Kidney (tissue), 22 donors: ENCODE measurements at places on chromosomes 3 and 15. TPM values are rescaled to one million over a fixed set of nuclear protein-coding genes. Genes with fewer than 3 reads are reported as not detected.

DNA sequence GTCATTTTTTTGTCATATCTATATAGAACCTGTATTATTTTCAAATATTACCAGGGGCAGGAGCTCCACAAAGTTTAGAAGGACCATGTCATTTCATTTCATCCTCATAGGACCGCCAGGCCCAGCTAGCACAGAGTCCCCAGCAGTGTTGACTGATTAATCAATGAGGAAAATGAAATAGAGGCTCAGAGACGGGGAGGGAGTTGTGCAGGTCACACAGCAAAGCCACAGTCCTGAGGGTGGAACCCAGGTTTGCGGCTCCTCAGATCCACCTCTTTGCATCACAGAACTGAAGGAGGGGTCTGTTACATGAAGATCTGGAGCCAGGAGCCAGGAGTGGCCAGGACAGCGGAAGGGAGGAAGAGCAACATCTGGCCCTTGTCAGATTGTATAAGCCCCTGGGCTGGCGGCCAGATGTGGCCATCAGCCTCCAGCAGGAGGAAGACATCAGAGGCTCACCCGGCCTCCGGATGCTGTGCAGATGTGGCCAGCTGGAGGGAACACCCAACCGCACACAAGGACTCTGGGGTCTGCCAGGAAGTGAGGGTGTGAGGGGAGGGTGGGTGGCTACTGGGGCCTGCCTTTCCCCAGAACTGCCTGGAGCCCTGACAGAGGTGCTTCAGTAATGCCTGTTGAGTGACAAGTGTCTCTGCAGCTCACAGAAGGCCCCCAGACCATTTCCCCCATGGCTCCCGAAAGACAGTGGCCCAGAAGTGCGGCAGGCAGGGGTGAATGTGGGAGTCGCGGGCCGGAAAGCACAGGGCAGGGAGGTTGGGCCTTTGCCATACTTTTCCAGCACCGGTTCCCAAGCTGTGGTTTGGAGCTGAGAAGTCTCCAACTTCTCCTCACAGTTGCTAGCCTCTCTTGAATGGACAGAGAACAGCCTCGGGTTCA is 21.3 kb downstream of the EFCC1 start:
- no peaks in the 10 kb centered on the region for H3K36me3 ChIP-seq
- peaks cover 5% of the 10 kb centered on the region for H3K4me1 ChIP-seq
- no peaks in the 10 kb centered on the region for H3K27me3 ChIP-seq
- H3K27ac ChIP-seq = peak overlapping the region; percentile 51
- H3K4me3 ChIP-seq = no peak overlapping the region

GRCh38 chr15:100635406-100636071 is 33.1 kb downstream of the ASB7 start:
- H3K27ac ChIP-seq = no peak overlapping the region
- H3K4me1 ChIP-seq = peaks cover 3% of the 10 kb centered on the region
- DNase-seq = no peak
- no peaks in the 10 kb centered on the region for H3K27me3 ChIP-seq
- no peak overlapping the region for H3K4me3 ChIP-seq
- H3K36me3 ChIP-seq = no peaks in the 10 kb centered on the region

DNA sequence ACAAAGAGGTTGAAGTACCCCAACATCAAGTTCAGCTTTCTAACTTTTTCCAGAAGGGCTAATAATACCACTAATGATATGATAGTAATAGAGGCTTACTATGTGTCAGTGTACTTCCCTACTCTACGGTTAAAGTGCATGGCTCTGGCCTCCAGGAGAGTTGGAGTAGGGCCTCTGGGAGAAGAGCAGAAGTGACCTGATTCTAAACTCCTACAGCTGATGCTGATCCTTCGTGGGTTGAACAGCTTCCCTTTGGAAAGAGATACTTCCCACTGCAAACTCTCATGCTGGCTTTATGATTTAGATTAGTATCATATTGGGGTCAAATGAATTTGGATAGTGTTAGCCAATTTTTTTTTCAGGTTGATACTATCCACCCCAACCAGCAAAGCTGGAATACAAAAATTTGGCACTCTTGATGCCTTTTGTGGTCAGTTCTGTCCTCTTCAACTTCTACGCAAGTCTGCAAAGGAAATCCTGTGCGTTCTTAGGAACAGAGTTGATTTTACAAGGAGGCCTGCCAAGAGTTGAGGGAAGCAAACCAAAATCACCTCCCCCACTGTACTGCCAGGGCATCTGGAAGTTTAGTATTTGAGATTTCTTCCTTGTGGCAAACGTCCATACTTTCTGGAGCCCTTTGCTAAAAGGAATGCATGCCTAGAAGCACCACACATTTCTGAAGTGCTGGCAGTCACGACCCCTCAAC is 17.8 kb downstream of the TMEM212 start:
- H3K27ac ChIP-seq = peak overlapping the region; percentile 45
- H3K36me3 ChIP-seq = no peaks in the 10 kb centered on the region
- no peaks in the 10 kb centered on the region for H3K27me3 ChIP-seq
- DNase-seq = no peak
- H3K4me3 ChIP-seq = no peak overlapping the region

The MRPS25 gene
- polyA plus RNA-seq = 89.2 TPM

GRCh38 chr15:65329288-65329983 is 25.0 kb downstream of the RNU5B-1 start:
- H3K4me1 ChIP-seq = no peaks in the 10 kb centered on the region
- no peaks in the 10 kb centered on the region for H3K36me3 ChIP-seq
- H3K4me3 ChIP-seq = no peak overlapping the region
- no peaks in the 10 kb centered on the region for H3K27me3 ChIP-seq
- DNase-seq = no peak

GRCh38 chr15:90893175-90894090 is 9.1 kb downstream of the FES start:
- H3K4me1 ChIP-seq = no peaks in the 10 kb centered on the region
- H3K36me3 ChIP-seq = peaks cover 4% of the 10 kb centered on the region
- no peak for DNase-seq
- no peaks in the 10 kb centered on the region for H3K27me3 ChIP-seq
- no peak overlapping the region for H3K4me3 ChIP-seq

GRCh38 chr3:154151969-154152368 is 30.8 kb downstream of the ARHGEF26 start:
- no peaks in the 10 kb centered on the region for H3K36me3 ChIP-seq
- no peak overlapping the region for H3K4me3 ChIP-seq
- no peaks in the 10 kb centered on the region for H3K4me1 ChIP-seq
- DNase-seq = no peak

The PIF1 gene
- polyA plus RNA-seq = 0.47 TPM

GRCh38 chr3:145915787-145916186 is 245.2 kb downstream of the PLOD2 start:
- H3K4me1 ChIP-seq = no peaks in the 10 kb centered on the region
- H3K27ac ChIP-seq = no peak overlapping the region
- no peak overlapping the region for H3K4me3 ChIP-seq
- H3K27me3 ChIP-seq = no peaks in the 10 kb centered on the region
- no peak for DNase-seq

The GOLGA8G gene
- polyA plus RNA-seq = not detected

DNA sequence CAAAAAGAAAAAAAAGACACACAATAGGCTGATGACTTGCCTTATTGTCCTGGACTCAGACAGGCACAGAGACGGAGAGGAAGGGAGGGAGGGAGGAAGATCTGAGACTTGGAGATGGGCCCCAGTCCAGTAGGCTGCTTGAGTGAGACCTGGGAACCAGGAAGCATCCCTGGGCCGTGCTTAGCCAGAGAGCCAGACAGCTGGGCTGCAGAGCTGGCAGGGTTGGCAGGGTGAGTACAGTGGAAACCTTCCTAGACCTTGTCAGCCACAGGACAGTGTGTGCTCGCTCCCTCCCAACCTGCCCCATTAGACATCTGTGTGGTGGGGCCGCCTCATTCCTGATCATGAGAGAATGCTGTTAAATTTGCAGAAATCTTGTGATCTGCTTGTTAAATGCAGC is 107.9 kb upstream of the ALDH1A3 start:
- H3K36me3 ChIP-seq = no peaks in the 10 kb centered on the region
- no peak overlapping the region for H3K4me3 ChIP-seq
- no peak for DNase-seq

The CHRM5 gene
- not detected for polyA plus RNA-seq

The PIK3CA gene
- polyA plus RNA-seq = 6.1 TPM

The RCCD1 gene
- polyA plus RNA-seq = 11.6 TPM

GRCh38 chr15:59993041-59993750 is 10.9 kb upstream of the FOXB1 start:
- H3K27me3 ChIP-seq = peaks cover 68% of the 10 kb centered on the region
- H3K4me1 ChIP-seq = no peaks in the 10 kb centered on the region
- H3K36me3 ChIP-seq = no peaks in the 10 kb centered on the region
- no peak overlapping the region for H3K4me3 ChIP-seq
- no peak for DNase-seq

DNA sequence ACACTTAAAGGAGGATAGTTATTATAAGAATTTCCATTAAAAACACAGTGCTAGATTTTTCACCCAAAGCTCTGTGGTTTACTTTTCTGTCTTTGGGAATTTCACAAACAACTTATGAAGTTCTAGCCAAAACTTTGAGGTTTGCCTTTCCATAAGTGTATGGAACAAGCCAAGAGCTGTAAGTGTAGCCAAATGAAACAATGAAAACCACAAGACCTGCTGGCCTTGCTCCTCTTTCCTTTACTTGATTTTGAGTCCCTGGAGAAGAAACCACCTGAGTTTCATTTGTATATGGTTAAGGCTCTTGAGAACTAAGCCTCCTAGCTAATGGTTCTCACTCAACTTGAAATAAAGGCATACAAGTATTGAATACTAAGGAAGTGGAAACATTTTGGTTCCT is 365.3 kb upstream of the EPHA3 start:
- no peaks in the 10 kb centered on the region for H3K27me3 ChIP-seq
- H3K27ac ChIP-seq = no peak overlapping the region
- no peaks in the 10 kb centered on the region for H3K36me3 ChIP-seq
- H3K4me1 ChIP-seq = no peaks in the 10 kb centered on the region

DNA sequence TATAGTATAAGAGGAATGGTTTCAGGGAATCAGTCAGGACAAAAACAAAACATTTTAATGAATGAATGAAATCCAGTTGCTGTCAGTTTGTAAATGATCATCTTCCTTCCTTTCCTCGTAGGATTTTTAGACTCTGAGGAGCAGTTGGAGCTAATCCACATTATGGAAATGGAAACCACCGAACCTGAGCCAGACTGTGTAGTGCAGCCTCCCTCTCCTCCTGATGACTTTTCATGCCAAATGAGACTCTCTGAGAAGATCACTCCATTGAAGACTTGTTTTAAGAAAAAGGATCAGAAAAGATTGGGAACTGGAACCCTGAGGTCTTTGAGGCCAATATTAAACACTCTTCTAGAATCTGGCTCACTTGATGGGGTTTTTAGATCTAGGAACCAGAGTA is 3.1 kb downstream of the TIPARP start:
- no peak for DNase-seq
- H3K27me3 ChIP-seq = no peaks in the 10 kb centered on the region
- H3K4me1 ChIP-seq = peaks cover 7% of the 10 kb centered on the region
- H3K36me3 ChIP-seq = peaks cover 9% of the 10 kb centered on the region

- peaks cover 4% of the 10 kb centered on the region for H3K36me3 ChIP-seq
- no peak overlapping the region for H3K4me3 ChIP-seq
- no peak for DNase-seq
- no peak overlapping the region for H3K27ac ChIP-seq
- H3K27me3 ChIP-seq = no peaks in the 10 kb centered on the region
These were observed 49.9 kb downstream of the ASTE1 start for GRCh38 chr3:130976706-130977105.

The NR2E3 gene
- polyA plus RNA-seq = not detected

The ITIH3 gene
- 2.1 TPM for polyA plus RNA-seq

GRCh38 chr3:197533927-197534725 is 21.6 kb downstream of the BDH1 start:
- H3K4me3 ChIP-seq = no peak overlapping the region
- no peaks in the 10 kb centered on the region for H3K4me1 ChIP-seq
- DNase-seq = no peak
- no peaks in the 10 kb centered on the region for H3K27me3 ChIP-seq
- H3K36me3 ChIP-seq = peaks cover 10% of the 10 kb centered on the region

The OXSM gene
- 21.4 TPM for polyA plus RNA-seq

DNA sequence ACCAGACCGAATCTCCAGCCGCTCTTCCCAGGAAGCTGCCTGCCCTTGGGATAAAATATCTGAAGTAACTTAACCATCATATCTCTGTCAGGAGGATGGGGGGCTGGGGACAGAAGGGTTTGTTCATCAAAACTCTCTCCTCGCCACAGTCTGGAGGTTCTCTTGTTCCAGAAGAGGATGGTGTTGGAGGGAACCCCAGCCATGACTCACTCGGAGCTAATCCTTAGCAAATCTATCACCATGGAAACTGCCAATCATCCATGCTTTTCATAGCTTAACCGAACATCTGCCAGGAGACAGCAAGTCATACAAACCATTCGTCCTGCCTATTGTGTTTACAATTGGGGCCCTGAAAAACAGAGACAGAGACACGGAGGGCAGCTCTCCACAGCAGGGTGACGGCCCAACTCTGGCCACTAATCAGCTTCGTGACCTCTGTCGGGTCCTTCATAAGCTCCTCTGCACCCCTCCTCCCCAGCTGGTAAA is 73.8 kb upstream of the HEG1 start:
- H3K27me3 ChIP-seq = no peaks in the 10 kb centered on the region
- H3K36me3 ChIP-seq = no peaks in the 10 kb centered on the region
- no peaks in the 10 kb centered on the region for H3K4me1 ChIP-seq
- H3K4me3 ChIP-seq = no peak overlapping the region

The TP63 gene
- polyA plus RNA-seq = 0.13 TPM

GRCh38 chr15:77454951-77455350 is 34.3 kb downstream of the HMG20A start:
- no peak overlapping the region for H3K27ac ChIP-seq
- H3K4me3 ChIP-seq = no peak overlapping the region
- H3K4me1 ChIP-seq = peaks cover 12% of the 10 kb centered on the region
- H3K36me3 ChIP-seq = peaks cover 5% of the 10 kb centered on the region
- H3K27me3 ChIP-seq = no peaks in the 10 kb centered on the region

- no peaks in the 10 kb centered on the region for H3K27me3 ChIP-seq
- DNase-seq = no peak
- H3K27ac ChIP-seq = no peak overlapping the region
- no peaks in the 10 kb centered on the region for H3K4me1 ChIP-seq
- no peak overlapping the region for H3K4me3 ChIP-seq
These were observed 235.1 kb downstream of the CD47 start for GRCh38 chr3:107855710-107856109.

The CMTM6 gene
- polyA plus RNA-seq = 22.2 TPM

GRCh38 chr3:113270068-113270467 is 58.7 kb downstream of the BOC start:
- no peak overlapping the region for H3K27ac ChIP-seq
- no peaks in the 10 kb centered on the region for H3K4me1 ChIP-seq
- H3K4me3 ChIP-seq = no peak overlapping the region
- H3K27me3 ChIP-seq = no peaks in the 10 kb centered on the region
- no peak for DNase-seq

The AP3S2 gene
- 17.5 TPM for polyA plus RNA-seq

- H3K27me3 ChIP-seq = peaks cover 2% of the 10 kb centered on the region
- no peak overlapping the region for H3K27ac ChIP-seq
- no peak overlapping the region for H3K4me3 ChIP-seq
- no peaks in the 10 kb centered on the region for H3K36me3 ChIP-seq
These were observed 203.8 kb downstream of the RPLP1 start for GRCh38 chr15:69656271-69657030.

- H3K27me3 ChIP-seq = no peaks in the 10 kb centered on the region
- no peak for DNase-seq
- no peaks in the 10 kb centered on the region for H3K4me1 ChIP-seq
- no peak overlapping the region for H3K4me3 ChIP-seq
These were observed 1034.4 kb downstream of the TUSC7 start for GRCh38 chr3:117743993-117744392.

GRCh38 chr3:177333533-177334520 is 136.5 kb upstream of the TBL1XR1 start:
- H3K27ac ChIP-seq = no peak overlapping the region
- no peak overlapping the region for H3K4me3 ChIP-seq
- no peaks in the 10 kb centered on the region for H3K27me3 ChIP-seq

GRCh38 chr15:77186594-77187011 is 115.7 kb upstream of the TSPAN3 start:
- H3K27ac ChIP-seq = no peak overlapping the region
- H3K27me3 ChIP-seq = no peaks in the 10 kb centered on the region
- H3K4me3 ChIP-seq = no peak overlapping the region
- H3K36me3 ChIP-seq = no peaks in the 10 kb centered on the region
- no peak for DNase-seq
